ENCODE measurements at places on chromosomes 5 and 9.
A peak's percentile ranks its signal among the peaks of the same experiment; 100 is the strongest.

DNA sequence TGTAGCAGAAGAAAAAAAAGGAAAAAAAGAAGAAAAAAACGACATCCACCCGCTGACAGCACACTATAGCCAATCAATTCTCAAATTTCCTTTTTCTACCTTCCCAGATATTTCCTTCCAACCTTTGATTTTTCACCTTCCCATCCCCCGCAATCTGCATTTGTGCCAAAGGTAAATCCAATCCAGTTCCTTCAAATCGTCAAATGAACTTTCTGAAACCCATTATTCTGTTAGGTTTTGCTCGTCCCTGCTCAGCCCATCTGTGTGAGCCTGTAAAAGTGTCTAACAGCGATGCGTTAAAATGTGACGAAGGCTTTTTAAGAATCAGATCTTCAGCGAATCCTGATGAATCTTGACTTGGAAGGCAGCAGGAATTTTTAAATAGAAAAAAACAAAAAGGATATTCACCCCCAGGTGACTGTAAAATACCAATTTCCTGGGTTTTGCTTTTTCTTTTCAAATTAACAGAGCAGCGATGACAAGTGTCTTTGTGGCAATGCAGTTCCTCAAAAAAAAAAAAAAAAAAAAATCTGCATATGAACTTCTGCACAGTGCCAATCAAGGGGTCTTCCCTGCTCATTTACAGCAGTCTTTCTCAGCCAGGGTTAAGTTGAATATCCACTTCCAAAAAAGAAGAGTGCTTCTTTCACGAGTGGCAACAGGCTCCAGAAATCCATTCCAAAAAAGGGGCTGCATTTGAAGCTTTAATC, 367 bp upstream of the SHC3 start:
- DNase-seq, result no peak

GRCh38 chr5:133438487-133438886, 173.9 kb downstream of the FSTL4 start:
- DNase-seq, result no peak

DNA sequence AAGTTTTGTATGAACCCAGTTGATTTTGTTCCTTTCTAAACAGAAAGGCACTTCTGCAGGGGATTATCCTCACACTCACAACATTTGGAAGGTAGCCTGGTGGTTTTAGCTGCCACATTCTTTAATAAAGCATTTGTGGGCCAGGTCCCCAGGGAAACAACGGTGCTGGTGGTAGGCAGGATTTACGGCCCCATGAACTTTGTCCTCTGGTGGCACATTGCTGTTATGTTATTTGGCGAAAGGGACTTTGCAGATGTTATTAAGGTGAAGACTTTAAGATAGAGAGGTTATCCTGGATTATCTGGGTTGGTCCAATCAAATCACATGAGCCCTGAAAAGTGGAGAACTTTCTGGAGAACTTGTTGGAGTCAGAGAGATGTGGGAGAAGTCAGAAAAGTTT, 86.3 kb upstream of the C9orf72 start:
- DNase-seq, result no peak

GRCh38 chr5:151020304-151021110, at the start of gene GPX3:
Gene GPX3, plus strand, starts transcription at chr5:151020591. Its CDS starts 64 bp downstream, at chr5:151020655.
- DNase-seq, result peak; percentile 42

DNA sequence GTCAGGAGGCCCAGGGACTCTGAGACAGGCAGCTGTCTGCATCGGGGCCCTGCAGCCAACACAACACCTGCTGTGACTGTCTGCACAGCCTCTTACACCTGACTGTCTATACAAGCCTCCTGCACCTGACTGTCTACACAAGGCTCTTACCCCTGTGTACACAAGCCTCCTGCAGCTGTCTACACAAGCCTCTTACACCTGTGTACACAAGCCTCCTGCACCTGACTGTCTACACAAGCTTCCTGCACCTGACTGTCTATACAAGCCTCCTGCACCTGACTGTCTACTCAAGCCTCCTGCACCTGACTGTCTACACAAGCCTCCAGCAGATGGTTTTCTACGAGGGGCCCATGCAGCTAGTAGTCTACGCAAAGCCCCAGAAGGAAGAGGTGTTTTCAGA, 18.6 kb downstream of the IRX2 start:
- no peak for DNase-seq

- no peak for DNase-seq
These were observed 2.8 kb downstream of the TRIM36 start for GRCh38 chr5:115166744-115167393.

GRCh38 chr9:92660266-92660665, 9.7 kb downstream of the IPPK start:
- DNase-seq, result no peak

GRCh38 chr9:77511525-77511924, 136.6 kb downstream of the GNA14 start:
- no peak for DNase-seq

DNA sequence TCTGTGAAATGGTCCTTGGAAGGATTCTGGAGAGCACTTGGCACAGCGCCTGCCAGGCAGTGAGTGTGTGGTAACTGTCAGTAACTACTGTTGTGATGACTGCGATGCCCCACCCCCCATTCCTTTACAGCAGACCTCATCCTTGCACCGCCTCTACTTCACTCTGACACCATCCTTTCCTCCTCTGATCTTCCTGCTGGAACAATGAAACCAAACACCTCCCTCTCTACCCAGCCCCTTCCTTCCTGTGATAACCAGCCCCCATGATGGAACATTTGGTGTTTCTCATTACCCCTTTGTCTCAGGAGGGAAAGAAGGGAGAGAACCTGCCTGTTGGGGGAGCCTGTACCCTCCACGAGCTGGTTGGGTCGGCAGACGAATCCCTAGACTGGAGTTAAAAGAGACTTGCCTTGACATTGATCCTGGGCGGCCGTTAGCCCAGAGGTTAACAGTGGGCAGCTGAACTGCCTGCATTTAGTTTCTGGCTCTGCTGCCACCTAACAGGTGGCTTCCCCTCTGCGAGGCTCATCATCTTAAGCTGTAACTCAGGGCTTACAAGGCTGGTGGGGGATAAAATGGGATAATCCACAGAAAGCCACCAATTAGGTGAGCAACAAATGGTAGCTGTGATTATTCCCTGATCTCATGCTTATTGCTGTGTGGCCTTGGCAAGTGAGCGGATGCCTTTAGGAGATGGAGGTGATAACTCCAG, 34.2 kb upstream of the GRPEL2 start:
- peak; percentile 83 for DNase-seq
